Activated naive CD8-positive, alpha-beta T cell treated with anti-CD3 and anti-CD28 coated beads for 36 hours (primary cell): ENCODE measurements at places on chromosomes 12 and 14. TPM values are rescaled to one million over a fixed set of nuclear protein-coding genes. Genes with fewer than 3 reads are reported as not detected.

DNA sequence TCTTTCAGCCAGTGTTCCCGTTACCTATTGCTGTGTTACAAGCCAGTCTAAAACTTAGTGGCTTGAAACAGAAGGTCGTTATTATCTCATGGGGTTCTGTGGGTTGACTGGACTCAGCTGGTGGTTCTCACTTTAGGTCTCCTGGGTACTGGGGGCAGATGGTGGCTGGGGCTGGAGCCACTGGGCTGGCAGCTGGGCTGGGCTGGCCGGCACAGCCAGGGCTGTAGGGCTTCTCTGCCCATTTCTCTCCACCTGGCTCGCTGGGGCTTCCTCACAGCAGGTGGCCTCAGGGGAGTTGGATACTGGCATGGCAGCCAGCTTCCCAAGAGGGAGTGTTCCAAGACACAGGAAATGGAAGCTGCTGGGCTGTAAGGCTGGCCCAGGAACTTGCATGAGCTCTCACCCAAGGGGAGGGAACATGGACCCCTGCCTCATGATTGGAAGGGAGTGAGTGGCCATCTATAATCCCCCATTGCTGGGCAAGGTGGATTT, 27.0 kb downstream of the TUNAR start:
- DNase-seq = no peak

DNA sequence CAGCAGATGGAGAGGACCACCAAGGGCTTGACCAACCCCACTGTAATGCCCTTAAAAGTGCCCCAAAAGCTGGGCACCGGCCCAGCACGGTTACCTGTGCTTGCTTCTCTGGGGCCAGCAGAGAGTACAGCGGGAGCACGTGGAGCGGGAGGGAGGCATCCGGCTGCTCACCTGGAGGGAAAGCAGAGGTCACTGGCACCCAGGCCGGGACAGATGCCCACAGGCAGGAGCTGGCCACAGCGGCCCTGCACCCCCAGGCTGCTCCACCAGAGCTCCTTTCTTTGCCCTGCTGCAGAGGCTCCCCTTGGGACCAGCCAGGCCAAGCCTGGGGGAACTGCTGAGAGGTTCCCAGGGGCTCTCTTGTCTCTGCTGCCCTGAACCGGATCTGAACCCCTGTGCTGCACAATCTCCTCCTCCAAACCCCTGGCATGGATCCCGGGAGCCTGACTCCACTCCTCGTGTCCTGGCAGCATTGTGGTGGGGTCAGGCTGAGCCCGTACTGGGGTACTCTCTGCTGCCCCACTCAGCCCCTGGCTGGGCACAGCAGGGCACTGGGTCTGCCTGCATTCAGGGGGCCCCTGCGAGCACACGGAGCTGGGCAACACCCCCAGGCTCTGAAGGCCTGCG, 24.0 kb downstream of the DHX37 start:
- DNase-seq = no peak

- no peak for DNase-seq
Measured at GRCh38 chr14:51880835-51881580, 20.6 kb downstream of the GNG2 start.

DNA sequence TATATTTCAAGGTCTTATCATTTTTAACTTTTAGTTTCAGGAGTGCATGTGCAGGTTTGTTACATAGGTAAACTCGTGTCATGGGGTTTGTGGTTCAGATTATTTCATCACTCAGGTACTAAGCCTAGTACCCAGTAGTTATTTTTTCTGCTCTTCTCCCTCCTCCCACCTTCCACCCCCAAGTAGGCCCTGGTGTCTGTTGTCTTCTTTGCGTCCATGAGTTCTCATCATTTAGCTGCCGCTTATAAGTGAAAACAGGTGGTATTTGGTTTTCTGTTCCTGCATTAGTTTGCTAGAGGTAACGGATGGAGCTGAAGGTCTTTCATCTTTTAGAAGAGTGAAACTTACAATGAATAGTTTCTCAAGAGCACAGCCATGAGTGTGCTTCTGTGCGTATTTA, 24.4 kb downstream of the PIWIL1 start:
- no peak for DNase-seq

DNA sequence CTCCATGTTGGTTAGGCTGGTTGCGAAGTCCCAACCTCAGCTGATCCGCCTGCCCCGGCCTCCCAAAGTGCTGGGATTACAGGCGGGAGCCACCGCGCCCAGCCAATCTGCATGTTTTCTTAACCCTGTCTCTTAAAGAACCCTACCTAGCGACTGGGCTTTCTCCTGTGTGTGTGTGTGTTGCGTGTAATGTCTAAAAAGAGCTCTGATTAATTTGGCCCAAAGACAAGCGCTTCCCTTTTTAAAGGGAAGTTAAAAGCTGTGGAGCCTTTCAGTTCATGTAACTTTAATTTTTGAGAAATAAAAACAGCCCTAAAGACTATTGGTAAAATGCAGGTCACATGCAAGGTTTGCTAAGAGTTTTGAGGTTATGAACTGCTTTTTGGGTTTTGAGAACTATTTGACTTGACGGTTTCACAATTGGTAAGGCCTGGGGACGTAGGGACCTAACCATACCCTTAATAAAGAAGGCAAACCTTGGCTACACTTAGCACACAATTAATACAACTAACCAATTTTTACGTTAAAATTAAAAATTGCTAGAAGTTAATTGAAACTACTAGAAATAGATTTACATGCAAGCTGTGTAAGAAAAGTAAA, 103.2 kb downstream of the KCNMB4 start:
- no peak for DNase-seq

The KLHL33 gene
- 0.50 TPM for total RNA-seq

The POTEM gene
- total RNA-seq = not detected

GRCh38 chr14:50901361-50901760, 29.5 kb downstream of the ABHD12B start:
- DNase-seq = no peak

GRCh38 chr14:100616854-100617409, 29.7 kb upstream of the BEGAIN start:
- DNase-seq = no peak

DNA sequence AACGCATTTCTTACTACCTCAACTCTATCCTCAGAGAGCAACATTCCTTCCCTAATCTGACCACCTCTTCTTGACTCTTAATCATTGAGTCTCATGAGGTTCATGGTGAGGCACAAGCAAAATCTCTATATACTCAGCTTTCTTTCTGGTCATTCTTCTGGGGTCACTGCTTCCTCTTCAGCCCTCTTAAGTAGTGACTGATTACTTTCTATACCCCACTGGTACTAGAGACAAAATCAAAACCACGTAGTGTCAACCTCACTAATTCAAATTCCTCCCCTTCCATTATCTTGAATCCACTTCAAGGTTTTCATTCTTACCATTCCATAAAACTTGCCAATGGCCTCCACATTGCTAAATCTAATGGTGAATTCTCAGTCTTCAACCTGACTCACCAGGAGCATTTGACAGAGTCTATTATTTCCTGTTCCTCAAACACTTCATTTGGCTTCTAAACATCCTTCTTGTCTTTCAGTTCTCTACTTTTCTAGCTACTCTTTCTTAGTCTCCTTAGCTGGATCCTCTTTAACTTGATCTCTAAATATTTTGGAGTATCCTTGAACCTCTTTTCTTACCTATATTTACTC, 6.8 kb downstream of the WDHD1 start:
- DNase-seq = no peak

DNA sequence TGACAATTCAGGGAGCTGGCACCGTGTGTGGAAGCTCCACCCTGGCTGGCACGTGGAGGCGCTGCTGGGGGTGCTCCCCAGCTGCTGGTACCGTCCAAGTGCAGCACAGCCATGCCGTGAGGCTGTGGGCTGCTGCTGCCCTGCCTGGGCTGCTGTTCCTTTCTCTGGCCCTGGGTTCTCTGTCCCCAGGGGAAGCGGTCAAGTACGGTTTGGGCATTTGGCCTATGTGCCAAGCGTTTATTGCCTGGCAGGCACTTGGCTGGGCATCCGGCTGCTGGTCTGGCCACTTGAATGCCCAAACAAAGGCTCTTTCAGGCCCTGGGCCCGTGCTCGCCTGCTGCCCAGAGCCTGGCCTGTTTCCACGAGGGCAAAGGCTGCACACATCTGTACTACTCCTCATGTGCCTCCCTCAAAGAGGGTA, 39.6 kb downstream of the RHOF start:
- no peak for DNase-seq

GRCh38 chr12:60834806-60835205, 1239.0 kb downstream of the SLC16A7 start:
- no peak for DNase-seq

DNA sequence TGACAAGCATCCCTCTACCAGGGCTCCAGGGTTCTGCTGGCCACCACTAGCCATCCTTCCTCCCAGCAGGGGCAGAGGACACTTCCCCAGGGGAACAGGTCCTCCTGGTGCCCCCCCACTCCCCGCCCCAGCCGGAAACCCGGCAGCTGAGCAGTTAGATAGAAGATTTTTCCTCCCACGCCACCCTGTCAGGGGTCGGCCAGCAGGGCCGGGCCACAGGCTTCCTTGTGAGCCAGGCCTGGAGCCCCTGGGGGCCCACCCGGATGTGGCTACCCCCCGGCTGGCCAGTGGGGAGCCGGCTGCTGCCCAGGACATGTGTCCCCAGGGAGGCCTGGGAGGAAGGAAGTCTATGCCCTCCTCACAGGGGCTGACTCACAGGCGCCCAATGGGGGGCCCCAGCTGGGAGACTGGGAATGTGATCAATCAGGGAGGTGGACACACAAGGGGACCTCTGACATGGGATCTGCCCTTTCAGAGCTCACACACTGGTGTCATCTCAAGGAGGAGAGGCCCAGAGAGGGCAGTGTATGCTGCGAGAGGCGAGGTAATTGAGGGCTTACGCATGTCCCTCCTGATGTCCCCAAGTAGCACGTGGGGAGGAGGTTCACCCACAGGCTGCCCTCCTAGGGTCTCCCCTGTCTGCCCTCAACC, 4.2 kb downstream of the SH2B3 start:
- peak; percentile 59 for DNase-seq

- no peak for DNase-seq
Measured at GRCh38 chr14:95291859-95292542, 27.7 kb downstream of the CLMN start.

- DNase-seq = no peak
Measured at GRCh38 chr12:57126061-57126460, 2.2 kb upstream of the LRP1 start.

GRCh38 chr14:95273001-95273978, 46.4 kb downstream of the CLMN start:
- no peak for DNase-seq

The CARMIL3 gene
- 0.56 TPM for total RNA-seq

GRCh38 chr12:112939761-112940381, 1.6 kb downstream of the OAS3 start:
- no peak for DNase-seq

DNA sequence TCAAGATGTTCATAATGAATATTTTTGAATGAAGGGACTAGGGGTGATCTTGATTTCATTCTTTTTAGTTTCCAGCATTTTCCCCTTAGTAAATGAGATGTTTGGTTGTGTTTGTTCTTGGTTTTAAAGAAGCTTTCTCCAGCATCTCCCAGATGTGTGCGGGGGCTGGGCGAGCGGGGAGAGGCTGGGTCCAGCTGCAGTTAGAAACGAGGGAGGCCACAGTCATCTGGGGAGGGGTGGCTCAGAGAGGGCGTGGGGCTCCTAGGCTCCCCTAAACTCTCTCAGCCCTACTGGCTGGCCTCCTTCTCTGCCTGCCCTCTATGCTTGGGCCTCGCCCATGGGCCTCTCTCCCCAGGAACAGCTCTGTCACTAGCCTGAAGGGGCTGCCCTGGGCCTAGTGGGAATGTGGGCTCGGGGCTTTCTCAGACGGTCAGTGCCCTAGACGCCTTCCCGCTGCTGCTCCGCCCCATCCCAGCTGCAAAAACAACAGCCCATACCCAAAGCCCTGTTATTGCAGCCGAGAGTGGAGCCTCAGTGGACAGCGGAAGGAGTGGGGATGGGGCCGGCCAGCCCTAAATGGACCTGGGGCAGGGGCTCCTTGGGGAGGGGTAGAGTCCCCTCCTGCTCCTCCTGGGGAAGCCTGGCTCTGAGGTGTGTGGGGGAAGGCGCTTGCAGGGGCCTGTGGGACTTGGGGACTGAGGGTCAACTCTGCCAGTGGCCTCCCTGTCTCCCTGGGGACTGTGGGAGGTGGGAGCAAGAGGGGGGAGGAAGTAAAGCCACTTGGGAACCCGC, 18.3 kb upstream of the EIF2B2 start:
- no peak for DNase-seq

GRCh38 chr14:99924379-99924778, 131.2 kb downstream of the EML1 start:
- no peak for DNase-seq

The TMBIM6 gene
- total RNA-seq = 410 TPM

- no peak for DNase-seq
Measured at GRCh38 chr12:31964280-31964679, 5.1 kb downstream of the RESF1 start.

The HOXC6 gene
- not detected for total RNA-seq

The SLCO1B3 gene
- not detected for total RNA-seq

- DNase-seq = no peak
Measured at GRCh38 chr14:68401855-68402254, 391.0 kb downstream of the ZFP36L1 start.

DNA sequence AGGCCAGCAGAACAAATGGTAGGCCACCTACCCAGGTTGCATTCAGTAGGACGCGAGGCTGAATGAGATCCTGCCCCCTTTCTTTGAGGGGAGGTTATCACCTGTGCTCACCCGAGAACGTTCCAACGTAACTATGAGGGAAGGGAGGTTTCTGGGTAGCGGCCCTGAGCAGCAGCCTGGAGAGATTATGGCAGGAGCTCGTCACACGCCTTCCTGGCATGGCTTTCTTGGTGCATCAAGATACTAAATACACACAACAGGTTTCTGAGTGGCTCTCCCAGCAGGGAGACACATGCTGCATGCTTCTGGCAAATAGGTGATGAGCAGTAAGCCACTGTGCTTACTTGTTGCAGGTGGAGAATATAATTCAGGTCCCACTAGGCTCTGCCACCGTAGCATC, 147.7 kb downstream of the CALM1 start:
- DNase-seq = no peak

The CNTN1 gene
- total RNA-seq = not detected

DNA sequence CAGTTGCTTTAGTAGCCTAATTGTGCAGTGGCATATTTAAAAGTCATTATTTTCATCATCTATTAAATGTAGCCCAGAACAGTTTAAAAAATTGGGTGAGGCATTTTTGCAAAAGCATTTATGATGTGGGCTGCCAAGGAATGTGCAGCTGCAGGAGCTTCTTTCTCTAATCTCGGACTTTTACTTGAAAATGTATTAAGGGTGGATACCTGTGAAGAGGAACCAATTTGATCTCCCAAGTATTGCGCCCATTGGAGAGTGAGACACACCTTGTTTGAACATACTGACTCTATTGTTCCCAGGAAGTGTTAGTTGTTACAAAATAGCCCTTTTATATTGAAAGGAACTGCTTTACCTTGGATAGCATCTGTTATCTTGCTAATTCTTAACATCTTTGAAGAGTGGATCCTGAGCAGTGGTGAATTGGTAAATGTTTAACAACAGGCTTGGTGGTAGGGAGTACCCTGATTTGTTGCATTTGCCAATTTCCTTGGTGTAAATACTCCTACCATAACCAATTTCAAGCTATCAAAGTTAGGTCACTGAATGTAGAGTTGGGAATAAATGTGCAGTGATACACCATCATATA, 42.5 kb upstream of the HMGA2 start:
- no peak for DNase-seq

DNA sequence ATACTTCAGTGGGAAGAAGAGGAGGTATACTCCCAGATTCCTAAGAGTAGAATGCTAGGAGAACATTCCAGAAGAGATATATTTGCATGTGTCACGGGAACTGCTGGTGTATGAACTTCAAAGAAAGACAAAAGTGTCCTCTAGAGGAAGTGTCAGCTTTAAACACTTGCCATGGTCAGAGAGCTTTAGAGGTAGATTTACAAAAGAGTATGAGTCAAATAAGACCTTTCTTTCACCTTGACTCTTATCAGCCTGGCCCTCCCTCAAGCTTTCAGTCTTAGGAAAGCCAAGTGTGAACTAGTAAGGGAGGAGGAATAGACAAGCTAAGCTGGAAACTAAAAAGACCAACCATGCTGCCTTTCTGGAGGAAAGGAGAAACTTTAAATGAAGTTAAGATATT, 34.7 kb downstream of the COX8C start:
- DNase-seq = no peak
